ENCODE measurements at places on chromosomes 6 and 20. TPM values are rescaled to one million over a fixed set of nuclear protein-coding genes. Genes with fewer than 3 reads are reported as not detected.

The GPR63 gene
- 2.3 TPM for total RNA-seq

The ULBP1 gene
- not detected for total RNA-seq

The PLAGL2 gene
- 4.6 TPM for total RNA-seq

The SPINT4 gene
- not detected for total RNA-seq

The RAET1E gene
- total RNA-seq: not detected

The DEFB129 gene
- not detected for total RNA-seq

The FAM217B gene
- 3.6 TPM for total RNA-seq

The PKIB gene
- not detected for total RNA-seq

The ELOVL5 gene
- 8.6 TPM for total RNA-seq

The VSTM2L gene
- 5.3 TPM for total RNA-seq

The TMC2 gene
- not detected for total RNA-seq

The LY6G6F gene
- not detected for total RNA-seq

The SOX18 gene
- total RNA-seq: 6.5 TPM

The EGFL8 gene
- total RNA-seq: 5.7 TPM

The OR2J1 gene
- not detected for total RNA-seq

The RWDD2A gene
- total RNA-seq: 5.4 TPM

The VSX1 gene
- total RNA-seq: 0.66 TPM

The DNAH8 gene
- total RNA-seq: not detected

The KIFC1 gene
- total RNA-seq: not detected

The EYS gene
- not detected for total RNA-seq

The BACH2 gene
- 2.1 TPM for total RNA-seq

The PRRT1 gene
- total RNA-seq: not detected

The FGD2 gene
- 10.1 TPM for total RNA-seq

The HAO1 gene
- not detected for total RNA-seq

The FAM184A gene
- total RNA-seq: 6.5 TPM

The STMND1 gene
- not detected for total RNA-seq

The LPA gene
- total RNA-seq: 3.6 TPM

The PAX1 gene
- not detected for total RNA-seq

The HLA-DQA1 gene
- total RNA-seq: 10.4 TPM

The BLCAP gene
- total RNA-seq: 24.1 TPM

The NCOA5 gene
- 13.7 TPM for total RNA-seq

The MACROD2 gene
- 21.8 TPM for total RNA-seq

The COL20A1 gene
- not detected for total RNA-seq
